ENCODE measurements at places on chromosomes 1 and 21. TPM values are rescaled to one million over a fixed set of nuclear protein-coding genes. Genes with fewer than 3 reads are reported as not detected.

GRCh38 chr1:227390525-227390924, 72.2 kb upstream of the CDC42BPA start:
- no peak for DNase-seq

GRCh38 chr21:44991538-44992483, 52.0 kb downstream of the SLX9 start:
- DNase-seq: no peak

DNA sequence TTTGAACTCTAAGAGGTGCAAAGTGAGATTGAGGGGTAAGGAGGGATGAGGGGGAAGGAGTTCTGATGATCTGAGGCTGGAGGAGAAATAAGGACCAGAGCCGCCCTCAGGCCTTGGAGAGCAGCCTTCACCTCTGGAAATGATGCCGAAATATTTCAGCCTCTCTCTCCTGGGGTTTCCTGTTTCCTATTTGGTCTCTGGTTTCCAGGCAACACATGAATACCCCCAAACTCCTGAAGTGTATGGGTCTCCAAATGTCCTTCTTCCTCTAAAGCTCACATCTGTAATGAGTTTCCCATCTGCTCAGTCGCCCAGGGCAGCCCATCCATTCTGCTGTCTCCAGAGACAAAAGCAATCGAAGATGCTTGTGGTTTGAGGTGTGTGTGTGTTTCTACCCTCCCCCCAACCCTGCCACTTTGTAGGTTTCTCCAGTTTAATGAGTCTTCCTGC, 52.0 kb upstream of the FAM20B start:
- no peak for DNase-seq

The CD34 gene
- not detected for total RNA-seq

The PDE4B gene
- total RNA-seq: 34.7 TPM

DNA sequence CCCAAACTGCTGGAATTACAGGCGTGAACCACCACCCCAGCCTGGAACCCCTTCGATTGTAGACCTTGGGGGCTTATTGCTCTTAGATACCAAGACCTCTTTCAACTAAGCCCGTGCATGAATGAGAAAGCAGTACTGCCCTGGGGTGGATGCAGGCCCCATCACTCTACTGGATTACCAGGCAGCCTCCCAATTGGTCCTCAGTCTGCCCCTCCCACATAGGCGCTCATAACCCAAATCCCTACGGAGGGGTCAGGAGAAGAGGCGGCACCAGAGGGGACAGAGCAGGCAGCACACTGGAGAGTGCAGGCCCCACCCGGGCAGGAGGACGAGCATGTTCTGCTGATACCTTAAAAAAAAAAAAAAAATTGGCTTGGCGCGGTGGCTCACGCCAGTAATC, 12.4 kb upstream of the STMN1 start:
- DNase-seq: no peak

The FRRS1 gene
- total RNA-seq: 0.64 TPM

The DYNLT5 gene
- total RNA-seq: not detected

DNA sequence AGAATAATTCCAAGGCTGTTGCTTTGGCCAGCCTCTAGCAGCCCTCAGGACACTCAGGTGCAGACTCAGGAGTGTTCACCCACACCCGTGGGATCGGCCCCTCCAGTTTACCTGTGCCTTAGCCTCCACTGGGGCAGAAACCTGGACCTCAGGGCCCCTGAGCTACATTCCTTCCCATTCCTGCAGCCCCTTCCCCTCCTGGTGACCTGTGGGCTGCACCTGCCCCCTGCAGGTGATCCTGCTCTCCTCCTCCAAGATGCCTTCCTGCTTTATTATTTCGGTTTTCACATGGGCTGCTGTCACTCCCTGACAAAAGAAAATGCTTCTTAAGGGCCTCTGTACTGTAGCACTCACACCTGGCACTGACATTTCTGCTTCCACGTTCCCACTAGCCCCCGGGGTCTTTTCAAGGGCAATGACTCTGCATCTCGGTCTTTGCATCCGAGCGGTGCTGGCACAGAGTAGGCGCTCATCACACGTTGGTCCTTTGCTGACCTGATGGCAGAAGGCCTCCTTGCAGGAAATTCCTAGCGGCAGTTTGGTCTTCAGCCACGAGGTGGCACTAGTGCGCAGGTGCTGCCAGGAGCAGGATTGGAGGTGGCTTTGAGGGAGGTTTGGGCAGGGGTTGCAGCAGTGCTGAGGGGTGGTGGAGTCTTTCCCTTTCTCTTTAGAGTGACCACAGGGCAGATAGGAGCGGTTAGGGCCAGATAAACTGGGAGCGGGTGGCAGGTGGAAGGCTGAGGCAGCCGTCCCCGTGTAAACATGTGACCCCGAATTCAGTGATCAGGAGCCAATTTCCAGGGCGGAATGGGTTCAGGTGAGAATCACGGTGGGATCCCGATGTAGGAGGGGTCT, 25.3 kb upstream of the ETV3 start:
- peak; percentile 83 for DNase-seq

The EXO1 gene
- 44.3 TPM for total RNA-seq

DNA sequence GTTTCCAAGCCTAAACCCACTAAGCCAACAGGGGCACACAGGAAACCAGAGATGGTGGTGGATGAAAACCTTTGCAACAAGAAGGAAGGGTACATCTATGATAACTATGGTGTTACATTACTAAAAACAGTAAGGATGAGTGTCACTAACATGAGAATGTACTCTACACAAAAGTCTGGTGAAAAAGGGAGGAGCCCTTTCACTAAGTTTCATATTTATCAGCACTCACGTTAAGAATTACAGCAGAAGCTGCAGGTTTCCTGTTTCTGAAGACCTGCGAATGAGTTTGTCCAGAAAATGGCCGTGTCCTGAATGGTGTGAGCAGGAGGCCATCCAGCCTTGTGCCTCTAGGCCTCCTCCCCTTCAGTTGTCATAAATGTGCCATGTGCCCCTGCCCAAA, 17.8 kb downstream of the ABCG1 start:
- DNase-seq: peak; percentile 49

Data from activated CD4-positive, alpha-beta memory T cell treated with anti-CD3 and anti-CD28 coated beads for 36 hours (primary cell).